ENCODE measurements at places on chromosomes 7 and 10. TPM values are rescaled to one million over a fixed set of nuclear protein-coding genes. Genes with fewer than 3 reads are reported as not detected.

- DNase-seq, result no peak
Measured at GRCh38 chr10:18880530-18880929, 168.1 kb upstream of the MALRD1 start.

GRCh38 chr7:20797462-20798080 lies 10.9 kb upstream of the SP8 start:
- no peak for DNase-seq

DNA sequence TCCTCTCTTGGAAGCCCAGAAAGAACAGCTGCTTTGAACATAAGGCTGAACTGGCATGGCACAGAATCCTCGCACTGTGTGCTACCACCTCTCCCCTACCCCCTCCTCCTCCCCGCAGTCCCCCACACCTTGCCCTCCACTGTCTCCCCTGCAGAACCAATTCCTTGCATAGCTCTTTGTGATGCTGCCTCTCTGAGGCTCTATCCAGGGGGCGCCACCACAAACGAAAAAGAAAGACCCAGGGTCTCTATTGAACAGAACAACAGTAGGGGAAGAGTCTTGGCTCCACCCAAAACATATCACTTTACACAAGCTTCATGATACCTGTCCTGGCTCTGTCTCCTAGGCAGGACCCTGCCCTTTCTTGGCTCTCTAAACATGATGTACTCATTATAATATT lies 26.2 kb upstream of the EBLN1 start:
- DNase-seq, result no peak

GRCh38 chr10:44618910-44619309 lies 234.0 kb upstream of the CXCL12 start:
- DNase-seq, result no peak

- no peak for DNase-seq
Measured at GRCh38 chr7:66460921-66461361, 167.7 kb upstream of the KCTD7 start.

DNA sequence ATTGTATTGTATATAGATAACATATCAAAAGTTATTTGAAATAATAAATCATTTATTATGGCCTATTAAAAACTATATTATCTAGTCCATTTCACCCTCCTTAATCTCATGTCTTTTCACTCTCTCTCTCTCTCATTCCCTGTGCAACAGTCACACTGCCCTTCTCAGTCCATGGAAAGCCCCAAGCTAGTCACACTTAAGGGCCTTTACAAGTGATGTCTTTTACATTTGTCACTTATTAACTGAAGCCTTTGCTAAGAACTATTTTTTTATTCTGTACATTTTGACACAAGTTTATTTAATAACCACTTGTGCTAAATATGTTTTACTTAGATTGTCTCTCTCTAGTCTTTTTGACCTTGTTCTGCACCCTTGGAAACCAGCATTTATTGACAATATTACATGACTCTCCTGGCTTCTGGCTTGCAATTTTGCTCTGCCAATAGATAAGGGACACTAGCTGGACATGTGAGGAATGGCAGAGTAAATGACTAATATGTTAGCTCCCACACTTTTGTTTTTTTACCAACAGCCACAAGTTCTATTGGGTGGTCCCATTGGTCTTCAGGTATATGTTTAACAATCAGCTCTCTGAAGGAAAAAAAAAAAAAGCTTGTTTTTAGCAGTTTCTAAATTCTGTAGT lies 706.8 kb upstream of the POT1 start:
- no peak for DNase-seq

GRCh38 chr7:95545007-95545615 lies 51.2 kb downstream of the PDK4 start:
- no peak for DNase-seq

DNA sequence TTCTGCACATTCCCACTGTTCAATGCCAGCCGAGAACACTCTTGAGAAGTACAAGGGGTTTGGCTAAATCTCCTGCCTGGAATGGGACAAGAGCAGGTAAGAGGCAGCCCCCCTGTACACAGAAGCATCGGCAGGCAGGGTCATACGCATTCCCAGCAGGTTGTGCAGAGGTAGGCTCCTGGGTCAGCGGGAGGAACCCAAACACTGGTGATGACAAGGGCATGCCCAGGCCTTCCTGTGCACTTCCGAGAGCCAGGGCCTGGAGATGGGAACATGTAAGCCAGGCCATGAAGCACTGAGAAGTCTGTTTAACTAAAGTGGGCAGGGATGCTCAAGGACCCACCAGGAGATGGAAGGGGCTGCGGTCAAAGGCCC lies 130.3 kb upstream of the CHST15 start:
- peak; percentile 74 for DNase-seq

DNA sequence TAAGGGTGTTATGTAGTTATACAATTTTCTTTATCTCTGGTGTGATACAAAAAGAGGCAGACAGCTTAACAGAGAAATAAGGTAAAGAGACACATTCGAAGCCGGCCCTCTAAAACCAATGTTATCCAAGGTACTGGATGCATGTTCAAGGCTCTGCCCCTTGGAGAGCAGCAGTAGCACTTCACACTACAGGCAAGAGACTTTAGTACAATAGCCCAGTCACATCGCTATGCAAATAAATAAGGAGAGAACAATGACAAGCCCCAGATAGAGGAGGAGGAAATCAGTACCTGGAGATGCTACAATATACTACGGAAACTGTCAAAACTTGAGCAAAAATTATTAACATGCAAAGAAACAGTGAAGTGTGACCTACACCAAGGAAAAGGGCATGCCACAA lies 111.1 kb downstream of the ITGB1 start:
- DNase-seq, result no peak

DNA sequence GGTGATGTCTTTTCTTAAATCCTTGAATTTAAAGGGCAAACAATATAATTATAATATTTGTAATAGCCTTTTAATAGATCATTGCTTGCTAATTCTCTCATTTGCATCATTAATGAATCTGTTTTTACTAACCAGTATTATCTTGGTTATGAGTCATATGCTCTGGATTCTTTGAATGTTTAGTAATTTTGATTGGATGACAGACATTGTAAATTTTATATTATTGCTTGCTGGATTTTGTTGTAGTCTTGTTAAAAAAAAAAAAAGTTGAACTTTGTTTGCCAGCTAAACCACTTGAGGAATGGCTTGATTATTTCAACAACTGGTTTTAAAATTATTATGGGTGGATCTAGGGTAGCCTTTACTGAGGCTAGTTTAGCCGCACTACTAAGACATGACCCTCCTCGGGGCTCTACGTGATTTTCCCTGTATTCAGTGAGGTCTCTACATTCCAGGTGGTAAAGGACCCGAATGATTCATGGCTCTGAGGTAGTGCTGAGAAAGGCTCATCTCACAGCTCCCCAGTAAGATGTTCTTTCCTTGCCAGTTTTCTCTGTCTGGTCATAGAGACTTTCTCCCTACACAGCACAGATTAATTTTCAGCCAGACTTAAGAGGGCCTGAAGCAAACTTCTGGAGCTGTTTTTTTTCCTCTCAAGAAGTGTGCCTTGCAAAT lies 8.5 kb downstream of the C10orf90 start:
- DNase-seq, result no peak

DNA sequence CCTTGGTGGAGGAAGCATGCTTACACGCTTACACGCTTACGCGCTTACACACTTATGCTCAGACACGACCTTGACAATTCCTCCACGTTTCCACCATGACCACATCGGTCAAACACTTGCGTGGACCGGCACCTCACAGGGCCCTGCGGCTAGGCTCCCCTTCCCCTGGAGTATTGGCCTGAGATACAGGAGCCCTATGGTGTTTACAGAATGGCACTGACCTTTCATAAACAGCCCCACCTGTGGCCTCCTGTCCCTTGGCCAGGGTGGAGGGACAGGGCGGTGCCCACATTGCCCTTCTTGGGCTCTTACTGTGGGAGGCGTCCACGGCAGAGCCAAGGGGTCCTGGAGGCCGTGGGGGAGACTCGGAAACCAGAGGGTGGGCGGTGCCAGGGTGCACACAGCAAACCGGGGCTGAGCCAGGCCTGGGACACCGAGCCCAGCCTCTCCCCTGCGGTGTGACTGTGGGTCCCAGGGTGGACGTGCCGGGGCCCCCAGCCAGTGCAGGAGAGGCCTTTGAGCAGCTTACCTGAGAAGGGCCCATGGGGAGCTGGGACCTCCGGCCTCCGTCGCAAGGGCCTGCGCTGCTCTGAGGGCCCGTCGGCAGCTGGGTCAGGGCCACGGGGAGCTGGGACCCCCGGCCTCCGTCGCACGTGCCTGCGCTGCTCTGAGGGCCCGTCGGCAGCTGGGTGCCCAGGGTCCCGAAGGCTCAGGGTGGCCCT lies 44.2 kb upstream of the FOXL3 start:
- DNase-seq, result no peak

- no peak for DNase-seq
Measured at GRCh38 chr10:118495499-118495898, 99.9 kb downstream of the PRLHR start.

DNA sequence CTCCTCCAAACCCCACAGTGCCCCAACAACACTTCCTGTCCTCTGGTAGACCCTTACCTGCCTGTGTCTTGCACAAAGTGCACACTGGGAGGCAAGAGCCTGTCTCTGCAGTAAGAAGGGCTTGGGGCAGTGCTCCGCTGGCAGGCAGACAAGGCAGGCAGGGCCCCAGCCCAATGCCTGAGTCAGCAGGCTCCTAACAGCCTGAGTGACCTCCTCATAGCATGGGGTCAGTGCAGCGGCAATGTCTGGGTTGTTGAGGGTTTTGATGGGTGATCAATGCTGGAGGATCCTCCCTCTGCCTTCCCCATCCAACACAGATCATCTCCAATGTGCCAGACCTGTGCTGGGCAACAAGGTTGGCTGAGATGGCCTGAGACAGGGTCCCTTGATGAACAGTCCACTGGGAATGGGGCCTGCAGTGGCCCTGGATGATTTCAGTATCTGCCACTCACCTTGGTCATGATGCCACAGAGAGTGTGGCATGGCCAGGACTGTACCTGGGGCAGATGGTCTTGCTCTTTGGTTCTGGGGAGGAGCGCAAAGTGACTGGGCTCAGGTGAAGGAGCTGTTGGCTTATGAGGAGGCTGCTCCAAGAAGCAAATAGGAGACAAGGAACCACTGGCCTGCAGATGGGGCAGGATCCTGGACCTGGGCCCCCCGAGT lies 55.6 kb upstream of the CAMK2B start:
- peak; percentile 81 for DNase-seq

DNA sequence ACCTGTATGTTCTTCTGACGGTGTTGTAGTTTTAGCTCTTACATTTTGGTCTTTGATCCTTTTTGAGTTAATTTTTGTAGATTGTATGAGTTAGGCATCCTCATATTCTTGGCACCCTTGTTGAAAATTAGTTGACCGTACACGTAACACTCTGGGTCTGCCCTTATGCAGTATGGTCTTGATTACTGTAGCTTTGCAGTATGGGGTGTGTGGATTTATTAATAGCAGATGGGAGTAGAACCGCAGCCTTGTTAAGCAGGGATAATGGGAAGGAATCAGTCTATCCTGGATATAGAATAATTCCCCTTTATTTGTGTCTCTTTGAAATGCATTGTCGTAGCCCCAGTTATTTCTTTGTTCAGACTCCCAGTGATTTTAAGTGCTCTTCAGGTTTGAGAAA lies 95.5 kb downstream of the UBE3C start:
- DNase-seq, result no peak

DNA sequence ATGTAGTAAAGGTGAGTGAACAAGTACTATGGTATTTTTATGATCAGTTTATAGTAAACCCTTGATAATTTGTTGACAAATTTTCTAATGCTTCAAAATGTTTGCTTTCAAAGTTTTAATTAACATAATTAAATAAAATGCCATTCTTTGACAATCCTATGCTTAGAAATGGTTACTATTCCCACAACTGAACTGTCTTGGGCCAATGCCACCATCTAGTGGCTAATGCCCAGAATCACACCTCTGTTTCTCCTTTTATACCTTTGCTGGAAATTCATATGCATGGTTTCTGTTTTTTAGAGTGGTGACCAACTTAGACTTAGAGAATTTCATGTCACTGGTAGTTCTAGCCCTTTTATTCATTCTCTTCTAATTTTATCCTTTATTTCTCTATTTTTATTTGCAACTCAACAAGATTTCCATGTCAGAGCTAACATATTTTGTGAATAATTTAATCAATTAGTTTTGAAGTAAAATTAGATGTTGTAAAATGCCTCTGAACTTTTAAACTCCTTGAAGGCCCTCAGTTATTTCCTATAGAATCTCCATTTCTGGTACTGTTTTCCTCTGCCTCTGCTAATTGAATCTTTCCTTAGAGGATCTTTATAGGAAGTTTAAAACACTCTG lies 31.1 kb downstream of the PCGF5 start:
- no peak for DNase-seq

- no peak for DNase-seq
Measured at GRCh38 chr10:97050205-97050745, 135.5 kb downstream of the SLIT1 start.

- DNase-seq, result no peak
Measured at GRCh38 chr10:121694966-121695643, 96.9 kb upstream of the FGFR2 start.

GRCh38 chr7:142889816-142890215 lies 4.3 kb upstream of the TRPV6 start:
- DNase-seq, result peak; percentile 67

DNA sequence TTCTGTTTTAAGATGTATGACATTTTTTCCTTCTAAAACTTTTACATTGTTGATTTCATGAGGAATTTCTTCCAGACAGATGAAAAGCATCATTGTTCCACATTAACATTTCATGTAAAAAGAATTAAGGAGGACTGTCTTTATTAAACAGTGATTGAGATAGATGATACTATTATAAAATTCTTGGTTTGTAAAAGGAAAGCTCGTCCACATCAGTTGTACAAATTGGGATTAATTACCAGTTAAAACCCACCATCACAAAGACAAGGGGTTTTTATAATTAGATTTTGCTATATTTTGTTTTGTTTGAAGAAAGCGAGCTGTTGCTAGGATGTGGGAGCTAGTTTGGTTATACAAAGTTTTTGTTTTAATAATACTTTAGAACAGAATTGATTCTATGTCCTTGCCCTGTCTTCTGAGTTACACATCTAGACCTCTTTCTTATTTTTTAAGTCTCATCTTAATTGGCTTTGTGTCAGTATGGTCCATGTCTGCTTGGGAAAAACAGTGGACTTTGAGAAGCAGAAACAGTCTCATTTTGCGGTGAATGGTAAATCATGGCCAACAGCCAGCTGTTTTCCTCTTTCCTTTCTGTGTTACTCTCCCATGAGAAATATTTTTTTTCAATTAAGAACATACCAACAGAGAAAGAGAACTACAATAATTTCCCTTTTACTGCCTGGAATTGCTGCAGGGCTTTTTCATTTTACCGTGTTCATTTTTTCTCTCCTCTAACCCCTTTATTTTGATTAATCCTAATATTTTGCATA lies 3.2 kb downstream of the TES start:
- no peak for DNase-seq

DNA sequence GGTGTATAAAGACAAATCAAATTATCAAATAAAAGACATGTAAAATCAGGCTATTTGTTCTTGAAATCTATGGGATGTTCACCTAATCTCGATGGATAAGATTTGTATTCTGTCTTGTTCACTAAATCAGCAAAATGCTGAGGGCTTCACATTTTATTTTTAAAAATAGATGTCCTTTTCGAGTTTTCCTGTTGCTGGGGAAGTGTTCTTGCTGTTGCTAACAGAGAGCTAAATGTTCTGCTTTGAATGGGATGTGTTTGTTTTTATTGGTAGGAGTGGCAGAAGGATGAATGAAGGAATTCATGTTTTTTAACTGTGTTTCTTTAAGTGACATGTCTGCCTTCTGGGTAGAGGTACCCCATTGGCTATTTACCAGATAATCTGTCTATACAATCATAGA lies 7.3 kb upstream of the SNX13 start:
- no peak for DNase-seq

CCDC7 gene
- total RNA-seq, result 20.8 TPM

NRAP gene
- 0.06 TPM for total RNA-seq
